ENCODE measurements at places on chromosomes 3 and 15. TPM values are rescaled to one million over a fixed set of nuclear protein-coding genes. Genes with fewer than 3 reads are reported as not detected.
A peak's percentile ranks its signal among the peaks of the same experiment; 100 is the strongest.

Gene CEMIP
- 18.1 TPM for total RNA-seq

Gene TMEM45A
- 17.9 TPM for total RNA-seq

Gene ERICH6
- total RNA-seq, result not detected

Gene PFKFB4
- 8.4 TPM for total RNA-seq

GRCh38 chr15:88814393-88814792 lies 11.2 kb downstream of the ACAN start:
- DNase-seq, result no peak

- no peak for DNase-seq
Observed at GRCh38 chr3:172279974-172280373, 168.3 kb downstream of the GHSR start.

GRCh38 chr15:51675234-51675633 lies 6.1 kb upstream of the SCG3 start:
- DNase-seq, result no peak

- DNase-seq, result no peak
Observed at GRCh38 chr15:67227431-67227830, 27.0 kb downstream of the AAGAB start.

DNA sequence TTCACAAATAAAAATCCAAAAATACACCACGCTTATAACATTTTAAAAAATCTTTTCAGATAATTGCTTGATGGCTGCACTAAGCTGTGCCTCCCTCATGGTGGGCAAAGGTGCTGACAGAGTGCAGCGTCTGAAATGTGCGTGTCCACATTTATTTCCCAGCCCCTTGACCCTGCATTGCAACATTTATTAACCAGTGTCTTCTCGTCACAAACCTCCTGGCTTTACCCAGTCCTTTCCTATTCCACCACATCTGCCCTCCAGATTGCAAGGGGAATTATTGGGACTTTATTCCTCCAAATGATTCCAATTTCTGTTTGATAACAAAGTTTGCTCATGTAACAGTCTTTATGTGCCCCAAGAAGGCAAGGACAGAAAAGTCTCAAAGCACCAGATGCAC lies 5.5 kb downstream of the RASGRP1 start:
- no peak for DNase-seq

DNA sequence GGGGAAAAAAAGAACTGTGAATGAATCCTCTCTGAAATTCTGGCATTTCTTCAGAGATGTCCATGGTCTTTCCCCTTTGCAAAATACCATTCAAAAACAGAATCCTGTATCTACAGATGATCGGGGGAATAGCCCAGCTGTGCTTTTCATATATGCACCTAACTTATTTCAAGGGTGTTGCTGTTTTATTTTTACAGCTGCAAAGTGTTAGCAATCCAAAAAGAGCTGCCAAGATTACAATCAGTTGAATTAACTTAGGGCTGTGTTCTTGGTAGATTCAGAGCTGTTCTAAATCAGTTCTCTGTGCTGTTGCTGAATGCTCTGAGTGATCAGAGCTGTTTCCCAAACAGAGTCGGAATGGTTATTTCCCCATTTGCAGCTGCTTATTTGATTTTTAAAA lies 175.7 kb upstream of the SEMA6D start:
- DNase-seq, result no peak

GRCh38 chr15:75031848-75032247 lies 8.5 kb downstream of the PPCDC start:
- DNase-seq, result peak; percentile 64

DNA sequence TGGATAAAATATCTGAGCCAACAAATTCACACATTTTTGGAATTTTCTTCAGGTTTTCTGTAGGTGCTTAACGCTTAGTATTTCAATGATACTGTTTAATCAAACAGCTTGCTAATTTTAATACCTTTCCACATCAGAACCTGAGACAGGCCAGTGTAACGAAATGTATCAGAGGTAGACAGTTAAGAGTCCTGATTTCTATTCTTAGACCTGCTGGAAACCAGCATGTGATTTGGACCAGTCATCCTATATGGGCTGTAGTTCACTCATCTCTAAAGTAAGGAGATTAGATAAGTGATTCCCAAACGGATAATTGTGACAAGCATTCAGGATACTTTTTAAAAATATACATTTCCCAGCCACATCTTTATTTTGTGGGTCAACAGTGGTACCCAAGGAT lies 18.4 kb downstream of the ARL6IP5 start:
- DNase-seq, result no peak

DNA sequence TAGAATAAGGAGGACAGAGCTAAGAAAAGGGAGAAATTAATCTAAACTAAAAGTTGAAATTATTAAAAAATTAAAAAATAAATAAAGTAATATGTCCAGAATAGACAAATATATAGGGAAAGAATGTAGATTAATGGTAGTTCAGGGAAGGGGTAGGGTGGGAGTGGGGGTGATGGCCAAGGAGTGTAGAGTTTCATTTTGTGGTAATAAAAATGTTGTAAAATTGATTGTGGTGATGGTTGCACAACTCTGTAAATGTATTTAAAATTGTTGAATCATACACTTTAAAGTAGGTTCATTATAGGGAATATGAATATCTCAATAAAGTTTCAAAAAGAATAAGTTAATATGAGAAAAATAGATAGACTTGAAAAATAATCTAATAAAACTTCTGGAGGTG lies 21.0 kb upstream of the FNDC3B start:
- no peak for DNase-seq

GRCh38 chr3:195162033-195162669 lies 108.8 kb downstream of the XXYLT1 start:
- DNase-seq, result no peak

DNA sequence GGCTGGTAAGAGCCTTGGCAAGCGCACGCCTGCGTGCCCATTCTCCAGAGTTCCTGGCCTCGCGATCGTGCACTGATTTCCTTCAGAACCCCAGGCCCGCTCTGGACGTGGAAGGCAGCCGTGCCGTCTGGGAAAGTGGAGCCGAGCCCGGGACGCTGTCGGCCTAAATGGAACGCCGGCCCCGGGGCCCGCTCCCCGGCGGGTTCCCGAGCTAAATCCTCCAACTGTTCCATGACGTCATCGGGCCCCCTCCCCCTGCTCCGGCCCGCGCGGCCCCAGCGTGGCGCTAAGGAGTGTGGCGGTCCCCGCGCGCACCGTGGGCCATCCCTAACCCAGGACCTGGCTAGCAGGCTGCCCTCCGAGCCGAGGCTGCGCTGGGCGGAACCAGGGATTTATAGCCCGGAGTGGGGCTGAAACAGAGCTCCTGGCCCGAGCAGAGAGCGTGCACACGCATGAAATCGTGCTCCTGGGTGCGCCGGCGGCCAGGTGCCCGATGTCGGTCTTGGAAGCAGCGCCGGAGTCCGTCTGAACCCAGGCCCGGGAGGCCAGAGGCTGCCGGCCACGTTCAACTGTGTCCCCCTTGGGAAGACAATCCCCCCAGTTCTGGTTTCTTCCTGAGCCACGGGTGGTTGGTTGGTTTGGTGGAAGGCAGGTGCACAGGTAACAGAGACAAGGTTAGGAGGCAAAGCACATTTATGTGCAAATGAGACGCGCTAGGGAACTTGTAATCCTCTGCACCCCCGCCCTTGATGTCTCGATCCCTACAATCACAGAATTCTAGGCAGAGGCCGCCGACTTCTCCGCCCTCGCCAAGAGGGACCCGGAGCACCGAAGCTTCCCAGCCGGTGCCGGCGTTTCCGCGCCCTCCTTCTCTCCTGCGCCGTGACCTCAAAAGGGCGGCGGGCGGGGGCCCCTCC lies 84.9 kb upstream of the ETV5 start:
- DNase-seq, result no peak

DNA sequence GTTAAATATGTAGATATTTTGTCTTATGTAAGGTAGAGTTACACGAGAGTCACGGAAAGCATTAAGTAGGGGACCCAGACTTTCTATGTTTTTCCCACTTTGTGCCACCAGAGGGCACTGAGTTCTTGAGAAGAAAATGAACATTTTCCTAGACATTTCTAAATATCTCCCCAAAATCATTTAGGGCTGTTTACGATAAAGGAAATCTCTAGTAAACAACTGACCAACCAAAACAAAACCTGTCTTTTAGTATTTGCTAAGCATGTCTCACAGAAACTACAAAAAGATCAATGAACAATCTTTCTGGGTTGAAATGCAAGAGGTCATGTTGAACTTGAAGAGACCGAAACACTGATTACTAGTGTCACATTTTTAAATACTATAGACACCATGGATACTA lies 16.1 kb downstream of the POU1F1 start:
- peak; percentile 58 for DNase-seq
